Mesothelial cell of epicardium (in vitro differentiated cells): ENCODE measurements at places on chromosomes 7 and 10. TPM values are rescaled to one million over a fixed set of nuclear protein-coding genes. Genes with fewer than 3 reads are reported as not detected.

ELMO1 gene
- 6.7 to 12.0 TPM (median 9.6 TPM) in 3 replicates for total RNA-seq

DNA sequence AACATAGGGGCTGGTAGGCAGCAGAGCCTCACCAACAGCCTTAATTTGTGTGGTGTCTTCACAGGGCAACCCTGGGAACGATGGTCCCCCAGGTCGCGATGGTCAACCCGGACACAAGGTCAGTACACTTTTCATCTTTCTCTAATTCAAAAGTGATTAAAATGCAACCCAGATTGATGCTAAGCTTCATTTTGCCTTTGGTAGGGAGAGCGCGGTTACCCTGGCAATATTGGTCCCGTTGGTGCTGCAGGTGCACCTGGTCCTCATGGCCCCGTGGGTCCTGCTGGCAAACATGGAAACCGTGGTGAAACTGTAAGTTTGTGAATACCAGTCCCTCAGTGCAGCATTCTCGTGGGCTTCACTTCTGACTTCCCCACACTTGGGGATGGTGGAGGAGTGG lies 30.9 kb downstream of the COL1A2 start:
- DNase-seq, result no peak

DNA sequence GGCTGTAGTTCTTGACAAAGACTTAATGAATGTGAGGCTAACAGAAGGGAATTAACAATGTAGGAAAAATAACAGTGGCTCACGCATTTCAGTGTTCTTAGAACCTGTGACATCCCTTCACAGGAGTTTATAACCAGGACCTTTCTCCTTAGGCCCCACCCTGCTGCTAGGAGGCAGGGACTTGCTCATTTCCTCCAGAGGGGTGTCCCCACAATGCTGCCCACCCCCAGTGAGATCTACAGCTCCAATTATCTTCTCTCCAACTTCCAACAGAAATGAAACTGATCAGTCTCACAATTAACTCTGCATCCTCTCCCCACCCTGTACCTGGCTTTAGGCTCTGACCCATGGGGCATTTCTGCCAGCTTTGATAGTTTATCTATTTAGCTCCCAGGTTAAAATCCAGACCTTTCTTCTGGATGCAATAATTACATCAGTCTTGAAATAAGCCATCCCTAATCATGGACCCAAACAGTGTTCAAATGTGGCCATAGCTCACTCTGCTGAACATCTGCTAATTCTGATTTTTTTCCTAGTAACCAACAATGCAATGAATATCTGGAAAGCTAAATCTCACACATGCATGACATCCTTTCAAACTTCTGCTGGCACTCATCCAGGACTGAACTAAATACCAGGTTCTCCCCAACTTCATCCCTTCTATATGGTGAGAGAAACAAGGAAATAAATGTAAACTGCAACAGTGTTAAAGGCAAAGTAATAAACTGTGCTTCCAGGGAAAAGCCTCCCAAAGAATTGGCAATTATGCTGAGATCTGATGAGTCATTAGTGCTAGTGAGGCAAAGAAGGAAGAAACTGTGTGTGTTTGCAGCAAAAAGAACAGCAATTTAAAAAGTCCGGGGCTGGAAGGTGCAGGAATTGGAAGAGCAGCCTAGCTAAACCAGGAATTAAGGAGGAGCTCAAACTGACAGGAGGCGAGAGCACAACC lies 64.6 kb downstream of the HERPUD2 start:
- DNase-seq, result no peak

- no peak for DNase-seq
Measured at GRCh38 chr7:143289421-143289820, 1.3 kb downstream of the CASP2 start.

ERVW-1 gene
- 0.16 to 0.24 TPM in 2 of 3 replicates, not detected in the other for total RNA-seq
